ENCODE measurements at places on chromosomes 5 and 9. TPM values are rescaled to one million over a fixed set of nuclear protein-coding genes. Genes with fewer than 3 reads are reported as not detected.

GRCh38 chr5:31824869-31825517, 186.1 kb downstream of the PDZD2 start:
- DNase-seq = no peak

GRCh38 chr9:133768371-133768858, 30.3 kb upstream of the SARDH start:
- DNase-seq = no peak

DNA sequence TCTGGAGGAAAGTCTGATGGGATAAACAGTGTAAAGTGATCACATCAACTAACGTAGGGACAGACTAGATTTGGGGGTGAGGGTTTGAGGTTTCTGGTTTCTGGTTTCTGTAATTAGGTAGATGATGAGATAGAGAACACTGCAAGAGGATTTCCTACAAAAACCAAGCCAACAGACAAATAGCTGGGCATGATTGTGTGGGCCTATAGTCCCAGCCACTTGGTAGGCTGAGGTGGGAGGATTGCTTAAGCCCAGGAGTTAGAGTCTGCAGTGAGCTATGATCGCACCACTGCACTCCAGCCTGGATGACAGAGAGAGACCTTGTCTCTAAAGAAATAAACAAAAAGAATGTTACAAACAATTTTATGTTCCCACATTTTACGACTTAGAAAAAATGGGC, 34.4 kb upstream of the RNU6ATAC start:
- DNase-seq = no peak

TAF11L5 gene
- polyA plus RNA-seq = not detected

NUTM2G gene
- 1.7 TPM for polyA plus RNA-seq

GRCh38 chr5:171366645-171367044, 21.0 kb upstream of the NPM1 start:
- no peak for DNase-seq

AQP7 gene
- polyA plus RNA-seq = 3.1 TPM

PPP3R2 gene
- 0.55 TPM for polyA plus RNA-seq

- DNase-seq = no peak
These were observed 18.9 kb upstream of the GHR start for GRCh38 chr5:42404366-42404765.

- DNase-seq = no peak
These were observed 179.6 kb upstream of the GLRA1 start for GRCh38 chr5:152104211-152104610.

IRF1 gene
- polyA plus RNA-seq = 5.8 TPM

DNA sequence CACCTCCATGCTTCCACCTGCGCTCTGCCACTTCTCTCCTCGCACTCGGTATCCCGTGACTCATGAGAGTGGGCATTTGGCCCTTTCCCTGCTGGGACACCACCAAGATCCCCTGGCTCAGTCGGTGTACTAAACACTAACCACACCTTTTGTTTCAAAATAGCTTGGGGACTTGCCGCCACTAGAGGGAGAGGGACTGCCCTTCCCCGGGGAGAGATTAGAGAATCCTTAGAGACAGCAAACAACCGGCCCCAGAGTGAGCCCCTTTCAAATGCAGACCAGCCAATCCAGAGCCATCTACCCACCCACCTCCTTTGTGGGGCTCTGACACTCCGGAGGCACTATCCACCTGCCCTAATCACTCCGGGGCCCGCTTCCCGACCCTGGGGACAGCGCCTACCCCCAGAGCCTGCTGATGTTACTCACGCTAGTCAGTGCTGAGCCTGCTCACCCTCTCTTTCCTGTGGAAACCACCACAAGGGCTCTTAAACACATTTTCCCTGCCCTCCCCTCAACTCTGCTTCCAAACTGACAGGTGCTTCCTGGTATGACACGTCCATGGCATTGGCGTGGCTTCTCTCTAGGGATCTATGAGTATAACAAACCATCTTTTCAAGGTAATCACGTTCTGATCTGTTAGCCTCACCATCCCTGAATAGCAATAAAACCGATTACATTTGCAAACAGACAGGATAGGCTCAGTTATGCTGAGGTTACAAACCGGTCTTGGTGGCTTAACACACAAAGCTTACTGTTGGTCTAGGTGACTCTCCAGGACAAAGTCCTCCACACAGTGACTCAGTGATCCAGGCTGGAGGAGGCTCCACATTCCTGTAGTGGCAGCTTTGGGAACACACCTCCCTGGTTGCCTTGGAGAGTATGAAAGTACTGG, 180.1 kb upstream of the MVB12B start:
- no peak for DNase-seq

NAA35 gene
- polyA plus RNA-seq = 33.8 TPM

FSTL4 gene
- 4.9 TPM for polyA plus RNA-seq

All from spinal cord (tissue), 10 donors.